ENCODE measurements at places on chromosomes 2 and 18.

DNA sequence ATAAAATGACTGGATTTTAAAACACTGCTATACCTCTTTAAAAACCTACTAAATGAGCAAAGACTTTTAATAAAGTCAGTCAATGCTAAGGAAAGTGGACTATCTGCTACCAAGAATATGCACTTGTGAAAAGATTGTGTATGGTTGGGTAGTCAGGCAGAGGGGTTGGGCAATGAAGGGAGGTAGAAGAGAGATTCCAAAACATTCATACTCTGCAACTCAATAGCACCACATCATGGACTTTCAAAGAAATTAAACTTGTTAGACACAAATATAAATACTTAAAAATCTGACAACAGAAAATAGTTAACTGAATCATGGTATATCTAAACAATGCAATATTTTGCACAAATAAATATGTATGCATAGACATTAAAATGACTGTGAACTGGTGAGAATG is 139.9 kb upstream of the MAPRE2 start:
- DNase-seq, result no peak

- DNase-seq, result no peak
These were observed 54.8 kb upstream of the DOCK10 start for GRCh38 chr2:225097035-225097434.

- no peak for DNase-seq
These were observed 1.5 kb downstream of the GALNT1 start for GRCh38 chr18:35582899-35583558.

DNA sequence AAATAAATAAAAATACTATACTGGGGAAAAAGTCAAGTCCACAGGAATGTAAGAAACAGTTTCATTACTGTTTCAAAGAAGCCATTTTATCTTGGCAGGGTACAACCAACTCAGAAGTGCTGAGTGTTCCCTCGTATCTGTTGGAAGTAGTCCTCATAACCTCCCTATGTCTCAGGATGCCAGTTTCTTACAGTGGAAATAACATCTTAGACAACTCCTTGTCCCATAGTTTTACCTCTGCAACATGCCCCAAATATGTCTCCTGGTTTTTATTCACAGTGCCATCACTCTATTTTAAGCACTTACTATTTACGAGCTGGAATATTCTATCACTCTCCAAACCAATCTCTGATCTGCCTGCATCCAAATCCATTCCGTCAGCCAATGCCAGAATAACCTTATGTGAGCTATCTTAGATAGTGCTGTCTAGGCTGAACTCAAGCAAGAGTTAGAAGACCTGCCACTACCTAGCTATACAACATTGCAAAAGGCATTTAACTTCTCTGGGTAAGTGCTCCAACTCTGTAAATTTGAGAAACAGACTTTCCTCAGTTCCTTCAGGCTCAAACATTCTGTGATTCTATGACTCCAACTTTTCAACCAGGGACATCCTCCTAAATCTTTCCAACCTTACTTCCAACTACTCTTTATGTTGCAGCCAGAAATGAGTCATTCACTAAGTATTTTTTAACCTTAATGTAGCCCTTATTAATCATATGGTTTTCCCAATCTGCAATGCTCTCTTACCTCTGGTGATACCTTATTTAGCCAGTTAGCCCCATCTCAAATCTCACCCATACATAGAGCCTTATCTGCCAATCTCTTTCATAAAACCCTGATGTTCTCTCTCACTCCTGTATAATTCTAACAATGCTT is 66.7 kb downstream of the RTN4 start:
- DNase-seq, result no peak

DNA sequence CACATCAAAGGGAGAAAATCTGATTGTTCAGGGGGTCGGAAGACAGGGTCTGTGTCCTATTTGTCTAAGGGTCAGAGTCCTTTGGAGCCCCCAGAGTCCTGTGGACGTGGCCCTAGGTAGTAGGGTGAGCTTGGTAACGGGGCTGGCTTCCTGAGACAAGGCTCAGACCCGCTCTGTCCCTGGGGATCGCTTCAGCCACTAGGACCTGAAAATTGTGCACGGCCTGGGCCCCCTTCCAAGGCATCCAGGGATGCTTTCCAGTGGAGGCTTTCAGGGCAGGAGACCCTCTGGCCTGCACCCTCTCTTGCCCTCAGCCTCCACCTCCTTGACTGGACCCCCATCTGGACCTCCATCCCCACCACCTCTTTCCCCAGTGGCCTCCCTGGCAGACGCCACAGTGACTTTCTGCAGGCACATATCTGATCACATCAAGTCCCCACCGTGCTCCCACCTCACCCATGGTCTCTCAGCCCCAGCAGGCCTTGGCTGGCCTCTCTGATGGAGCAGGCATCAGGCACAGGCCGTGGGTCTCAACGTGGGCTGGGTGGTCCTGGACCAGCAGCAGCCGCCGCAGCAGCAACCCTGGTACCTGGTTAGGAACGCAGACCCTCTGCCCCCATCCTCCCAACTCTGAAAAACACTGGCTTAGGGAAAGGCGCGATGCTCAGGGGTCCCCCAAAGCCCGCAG is 3.8 kb downstream of the PROC start:
- no peak for DNase-seq

GRCh38 chr2:147888680-147889079 is 43.9 kb downstream of the ACVR2A start:
- DNase-seq, result peak; percentile 36

- no peak for DNase-seq
These were observed 126.7 kb downstream of the TPO start for GRCh38 chr2:1539973-1540372.

DNA sequence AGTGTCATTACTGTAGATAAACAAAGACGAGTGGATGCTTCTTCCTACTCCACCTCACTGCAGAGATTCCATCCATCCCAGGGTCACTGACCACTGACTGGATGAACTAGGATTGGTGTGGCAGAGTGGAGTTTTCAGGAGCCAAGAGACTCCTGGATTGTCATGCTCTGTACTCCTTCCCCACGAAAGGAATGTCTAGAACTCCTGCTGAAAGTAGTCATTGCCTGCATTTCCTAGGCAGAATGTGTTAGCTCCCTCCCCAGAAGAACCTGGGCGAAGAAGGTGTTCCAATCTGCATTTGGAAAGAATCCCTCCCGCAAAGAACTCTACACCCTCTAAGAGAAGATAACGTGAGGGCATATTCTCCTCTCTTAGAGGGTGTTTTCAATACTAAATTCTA is 6.2 kb downstream of the PAX8 start:
- DNase-seq, result no peak

All from inflammatory macrophage treated with lipopolysaccharide for 1 hour (primary cell).